Body of pancreas (tissue), 4 donors: ENCODE measurements at places on chromosomes 4 and X.
A peak's percentile ranks its signal among the peaks of the same experiment; 100 is the strongest.

- H3K36me3 ChIP-seq: no peaks in the 10 kb centered on the region
- H3K4me3 ChIP-seq: no peak overlapping the region
- no peaks in the 10 kb centered on the region for H3K27me3 ChIP-seq
- no peaks in the 10 kb centered on the region for H3K4me1 ChIP-seq
- no peak for DNase-seq
Observed at GRCh38 chrX:72097098-72097497, 34.6 kb downstream of the RTL5 start.

- no peak overlapping the region for H3K4me3 ChIP-seq
- H3K27ac ChIP-seq: no peak overlapping the region
- peaks cover 5% of the 10 kb centered on the region for H3K4me1 ChIP-seq
- no peak for DNase-seq
- no peaks in the 10 kb centered on the region for H3K36me3 ChIP-seq
Observed at GRCh38 chr4:152643153-152644035, 36.4 kb downstream of the TMEM154 start.

DNA sequence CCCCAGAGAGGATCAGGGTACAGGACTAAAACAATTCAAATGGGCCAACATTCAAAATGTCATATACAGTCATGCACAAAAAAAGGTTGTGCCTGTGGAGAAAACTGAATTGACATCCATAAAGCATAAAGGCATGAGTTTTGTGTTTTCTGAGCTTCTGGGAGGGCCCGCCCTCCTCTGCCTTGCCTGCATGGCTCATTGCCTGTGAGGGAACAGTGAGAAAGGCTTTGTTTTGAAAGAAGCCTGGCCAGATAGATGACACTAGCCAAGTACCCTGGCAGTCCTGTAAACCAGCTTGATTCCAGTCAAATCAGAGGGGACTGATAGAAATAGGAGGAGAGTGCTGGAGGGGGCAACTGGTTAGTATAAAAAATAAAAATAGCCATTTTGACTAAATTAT lies 194.3 kb downstream of the KIT start:
- no peaks in the 10 kb centered on the region for H3K36me3 ChIP-seq
- H3K4me1 ChIP-seq: no peaks in the 10 kb centered on the region
- DNase-seq: no peak

GRCh38 chr4:52234561-52235440 lies 183.7 kb downstream of the SPATA18 start:
- H3K27ac ChIP-seq: no peak overlapping the region
- no peaks in the 10 kb centered on the region for H3K36me3 ChIP-seq
- H3K4me3 ChIP-seq: no peak overlapping the region

DNA sequence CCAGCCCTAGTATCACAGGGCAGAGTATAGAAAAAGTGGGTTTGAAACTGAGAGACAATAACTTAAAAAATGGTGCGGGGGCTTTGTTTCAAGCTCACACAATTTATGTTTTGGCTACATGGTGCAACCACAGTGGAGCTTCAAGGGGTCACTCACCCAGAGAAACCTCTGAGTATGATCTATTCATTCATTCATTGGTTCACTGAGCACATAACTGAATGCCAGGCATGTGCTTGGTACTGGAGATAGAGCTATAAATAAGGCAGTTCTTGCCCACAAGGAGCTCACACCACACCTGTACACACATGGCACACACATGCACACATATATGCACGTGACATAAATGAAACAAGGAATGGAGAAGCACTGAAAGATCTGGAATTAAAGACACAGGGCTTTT lies 171.4 kb downstream of the NHS start:
- H3K36me3 ChIP-seq: no peaks in the 10 kb centered on the region
- no peak overlapping the region for H3K4me3 ChIP-seq
- no peak for DNase-seq
- peaks cover 19% of the 10 kb centered on the region for H3K4me1 ChIP-seq

- no peaks in the 10 kb centered on the region for H3K27me3 ChIP-seq
- DNase-seq: no peak
- no peak overlapping the region for H3K4me3 ChIP-seq
- H3K4me1 ChIP-seq: no peaks in the 10 kb centered on the region
Observed at GRCh38 chr4:106981431-106981830, 54.7 kb downstream of the DKK2 start.

- H3K4me1 ChIP-seq: peaks cover 5% of the 10 kb centered on the region
- H3K36me3 ChIP-seq: no peaks in the 10 kb centered on the region
- no peak overlapping the region for H3K4me3 ChIP-seq
- H3K27ac ChIP-seq: no peak overlapping the region
- DNase-seq: no peak
Observed at GRCh38 chr4:156870131-156870530, 101.5 kb downstream of the PDGFC start.

DNA sequence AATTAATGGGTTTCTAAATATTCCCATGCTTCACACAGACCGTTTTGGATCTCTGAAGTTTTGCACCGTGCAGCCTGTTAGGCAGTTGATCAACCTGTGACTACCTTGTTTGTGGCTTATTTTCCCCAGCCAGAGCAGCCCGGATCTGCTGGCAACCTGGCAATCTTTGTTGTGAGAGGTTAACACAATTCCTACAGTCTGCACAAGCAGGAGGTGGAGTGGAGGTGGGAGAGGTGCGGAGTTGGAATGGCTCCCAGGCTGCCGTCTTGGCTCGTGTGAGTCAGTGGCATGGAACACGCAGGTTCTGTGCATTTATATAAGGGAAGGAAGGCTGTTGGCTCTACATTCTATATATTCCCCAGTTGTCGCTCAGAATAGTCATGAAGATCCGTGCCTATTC lies 70.9 kb upstream of the STOX2 start:
- no peaks in the 10 kb centered on the region for H3K36me3 ChIP-seq
- H3K27ac ChIP-seq: no peak overlapping the region
- no peak for DNase-seq
- no peak overlapping the region for H3K4me3 ChIP-seq
- peaks cover 20% of the 10 kb centered on the region for H3K4me1 ChIP-seq
- no peaks in the 10 kb centered on the region for H3K27me3 ChIP-seq

DNA sequence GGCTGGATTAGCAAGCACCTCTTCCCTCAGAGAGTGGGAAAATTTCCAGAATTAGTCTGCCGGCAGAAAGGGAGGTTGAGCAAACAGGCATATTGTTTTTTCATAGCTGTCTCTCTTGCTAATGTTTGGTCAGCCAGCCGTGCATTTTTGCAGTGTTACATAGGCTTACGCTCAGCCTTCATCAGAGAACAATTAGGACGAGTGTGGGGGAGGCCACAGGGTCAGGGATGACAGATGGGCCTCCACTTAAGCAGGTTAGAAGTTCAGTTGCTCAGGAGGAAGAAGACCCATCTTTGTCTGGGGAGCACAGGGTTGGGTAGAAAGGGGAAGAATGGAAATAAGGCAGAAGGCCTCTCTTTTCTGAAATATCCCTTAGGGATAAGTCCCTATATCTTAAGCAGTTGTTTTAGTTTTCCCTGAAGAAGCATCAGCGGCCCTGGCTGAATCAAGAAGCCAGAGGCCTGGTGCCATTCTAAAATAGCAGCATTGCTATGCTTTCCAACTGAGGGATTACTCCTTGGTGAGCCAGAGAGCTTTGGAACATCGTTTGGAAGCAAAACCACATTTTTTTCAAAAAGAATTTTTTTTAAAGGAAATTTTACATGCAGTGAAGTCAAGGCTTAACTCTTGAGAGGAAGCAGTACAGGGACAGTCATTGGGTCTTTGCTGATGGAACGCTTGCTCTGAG lies 118.8 kb downstream of the SMIM20 start:
- H3K27ac ChIP-seq: no peak overlapping the region
- no peaks in the 10 kb centered on the region for H3K27me3 ChIP-seq
- no peak overlapping the region for H3K4me3 ChIP-seq

- no peak overlapping the region for H3K4me3 ChIP-seq
- H3K27me3 ChIP-seq: no peaks in the 10 kb centered on the region
- H3K4me1 ChIP-seq: no peaks in the 10 kb centered on the region
Observed at GRCh38 chr4:27921231-27921630, 1060.6 kb downstream of the STIM2 start.

GRCh38 chrX:101602077-101602476 lies 15.7 kb downstream of the ARMCX6 start:
- no peaks in the 10 kb centered on the region for H3K36me3 ChIP-seq
- H3K4me1 ChIP-seq: no peaks in the 10 kb centered on the region
- no peak overlapping the region for H3K27ac ChIP-seq
- no peak for DNase-seq

DNA sequence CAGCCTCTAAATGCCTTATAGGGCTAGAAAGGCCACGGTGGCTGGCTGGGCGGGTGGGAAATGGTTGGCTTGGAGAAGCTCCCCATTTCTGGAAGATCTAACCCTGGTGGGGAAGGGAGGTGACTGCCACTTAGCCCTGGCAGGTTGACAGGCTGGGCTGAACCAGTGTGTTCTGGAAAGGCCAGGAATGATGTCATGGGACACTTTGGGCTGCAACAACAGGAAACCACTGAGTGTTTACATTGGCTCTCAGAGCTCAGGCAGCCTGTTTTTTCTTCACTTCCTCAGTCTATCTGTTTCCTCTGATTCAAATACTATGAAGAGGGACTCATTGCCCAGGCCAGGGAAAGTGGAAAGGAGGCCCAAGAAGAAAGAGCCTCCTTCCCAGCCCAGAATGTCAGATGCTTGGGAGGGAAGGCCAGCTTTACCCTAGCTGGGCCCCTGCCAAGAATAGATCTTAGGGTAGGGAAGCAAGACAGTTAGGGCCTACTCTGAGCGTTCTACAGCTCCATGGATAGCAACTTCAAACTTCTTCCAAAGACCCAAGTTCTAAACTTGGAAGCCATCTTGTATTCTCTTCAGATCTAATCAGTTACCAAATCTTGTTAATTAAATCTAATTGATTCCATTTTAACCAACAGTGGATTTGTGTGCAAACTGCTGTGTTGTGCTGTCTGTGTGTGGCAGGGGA lies 65.8 kb upstream of the MSN start:
- peak; percentile 60 for DNase-seq
- no peak overlapping the region for H3K4me3 ChIP-seq
- peak overlapping the region; percentile 64 for H3K27ac ChIP-seq
- H3K36me3 ChIP-seq: no peaks in the 10 kb centered on the region
- no peaks in the 10 kb centered on the region for H3K27me3 ChIP-seq
- H3K4me1 ChIP-seq: peaks cover 15% of the 10 kb centered on the region

DNA sequence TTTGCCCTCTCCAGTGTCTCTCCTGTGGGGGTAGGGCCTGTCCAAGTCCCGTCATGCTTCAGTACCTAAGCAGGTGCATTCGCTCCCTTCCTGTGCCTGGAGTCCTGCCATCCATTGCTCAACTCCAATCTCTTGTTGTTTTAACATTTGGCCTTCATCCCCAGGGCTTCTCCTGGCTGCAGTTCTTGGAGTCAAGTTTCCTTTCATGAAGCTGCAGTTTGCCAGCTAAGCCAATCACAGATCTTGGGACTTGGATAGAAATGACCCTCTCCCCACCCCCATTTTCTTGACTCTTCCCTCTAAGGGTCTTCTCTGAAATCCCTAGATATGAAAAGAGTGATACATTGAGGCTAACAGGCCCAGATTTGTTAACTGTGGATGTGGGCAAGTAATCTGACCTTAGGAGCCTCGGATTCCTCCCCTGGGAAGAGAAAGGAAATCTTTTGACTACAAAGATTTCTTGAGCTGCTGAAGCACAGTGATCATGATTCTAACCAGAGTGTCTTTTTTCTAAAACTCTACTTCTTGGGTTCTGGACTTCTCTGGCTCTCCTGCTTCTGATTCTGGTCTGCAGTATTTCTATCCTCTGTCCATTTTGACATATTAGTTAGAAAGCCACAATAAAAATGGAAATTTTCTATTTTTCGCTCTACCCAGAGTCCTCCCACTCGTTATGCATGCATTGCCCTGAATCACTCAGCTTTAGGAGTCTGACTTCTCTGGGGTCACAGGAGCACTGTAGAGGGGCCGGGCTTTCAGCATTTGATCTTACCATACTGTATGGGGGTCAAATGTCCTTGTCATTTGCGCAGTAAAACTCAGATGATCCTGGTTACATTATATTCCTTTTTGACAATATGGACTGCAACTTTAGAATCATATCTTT lies 61.0 kb downstream of the CHRNA9 start:
- H3K4me1 ChIP-seq: peaks cover 32% of the 10 kb centered on the region
- no peaks in the 10 kb centered on the region for H3K36me3 ChIP-seq
- DNase-seq: peak; percentile 98

DNA sequence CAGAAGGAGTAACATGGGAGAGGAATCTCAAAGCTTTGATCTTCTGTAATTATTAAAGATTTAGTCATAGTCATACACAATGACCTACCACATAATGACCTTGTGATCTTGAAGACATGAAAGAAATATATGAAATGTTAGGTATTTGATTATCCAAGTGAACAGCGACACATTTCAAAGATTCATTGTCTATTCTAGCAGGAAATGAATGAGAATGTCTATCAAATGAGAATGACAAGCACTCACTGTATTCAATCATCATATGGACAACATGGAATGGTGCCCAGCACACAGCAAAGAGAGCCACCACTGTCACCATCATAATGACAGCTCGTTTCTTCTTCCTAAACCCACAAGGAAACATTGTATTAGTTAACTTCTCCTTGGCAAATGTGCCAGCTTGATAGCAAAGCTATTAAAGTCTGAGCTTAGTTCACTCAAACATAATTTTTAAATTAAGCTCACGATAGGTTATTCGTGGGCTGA lies 50.6 kb downstream of the QRFPR start:
- H3K4me3 ChIP-seq: no peak overlapping the region
- no peaks in the 10 kb centered on the region for H3K27me3 ChIP-seq
- H3K27ac ChIP-seq: no peak overlapping the region
- H3K36me3 ChIP-seq: no peaks in the 10 kb centered on the region
- no peak for DNase-seq

GRCh38 chrX:88135735-88136134 lies 611.3 kb upstream of the CPXCR1 start:
- H3K4me1 ChIP-seq: no peaks in the 10 kb centered on the region
- no peaks in the 10 kb centered on the region for H3K36me3 ChIP-seq
- H3K27me3 ChIP-seq: no peaks in the 10 kb centered on the region
- no peak overlapping the region for H3K4me3 ChIP-seq

DNA sequence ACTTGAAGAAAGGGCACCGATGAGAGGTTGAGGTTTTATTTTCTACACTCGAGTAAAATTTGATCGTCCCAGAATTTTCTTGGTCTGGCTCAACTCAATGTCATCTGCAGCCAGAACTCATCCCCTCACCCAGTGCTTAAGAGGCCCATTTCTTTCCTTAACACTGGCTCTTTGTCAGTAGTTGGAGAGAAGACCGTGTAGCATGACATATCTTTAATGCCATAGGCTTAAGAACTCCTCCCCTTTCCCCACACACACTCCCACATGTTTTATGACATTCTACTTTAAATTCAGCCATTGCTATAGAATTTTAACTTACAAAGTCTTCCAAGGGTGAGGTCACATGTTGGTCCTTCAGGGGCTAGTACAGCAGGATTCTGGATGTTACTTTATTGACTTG lies 44.2 kb upstream of the ZNF827 start:
- H3K36me3 ChIP-seq: no peaks in the 10 kb centered on the region
- no peaks in the 10 kb centered on the region for H3K27me3 ChIP-seq
- no peaks in the 10 kb centered on the region for H3K4me1 ChIP-seq
- DNase-seq: no peak

- H3K4me1 ChIP-seq: no peaks in the 10 kb centered on the region
- no peak overlapping the region for H3K4me3 ChIP-seq
- no peaks in the 10 kb centered on the region for H3K36me3 ChIP-seq
- DNase-seq: no peak
- H3K27ac ChIP-seq: no peak overlapping the region
Observed at GRCh38 chr4:144178414-144178813, 37.9 kb upstream of the GYPA start.

- peaks cover 2% of the 10 kb centered on the region for H3K4me1 ChIP-seq
- no peaks in the 10 kb centered on the region for H3K27me3 ChIP-seq
- H3K27ac ChIP-seq: no peak overlapping the region
- no peak overlapping the region for H3K4me3 ChIP-seq
- H3K36me3 ChIP-seq: no peaks in the 10 kb centered on the region
Observed at GRCh38 chr4:6938237-6938636, 28.6 kb downstream of the TBC1D14 start.

- no peaks in the 10 kb centered on the region for H3K27me3 ChIP-seq
- no peaks in the 10 kb centered on the region for H3K36me3 ChIP-seq
- no peak overlapping the region for H3K27ac ChIP-seq
- no peak overlapping the region for H3K4me3 ChIP-seq
- no peak for DNase-seq
- H3K4me1 ChIP-seq: no peaks in the 10 kb centered on the region
Observed at GRCh38 chr4:8769645-8770517, 101.8 kb downstream of the HMX1 start.
